Left renal cortex interstitium (tissue), 4 donors: ENCODE measurements at places on chromosomes 3 and 15. TPM values are rescaled to one million over a fixed set of nuclear protein-coding genes. Genes with fewer than 3 reads are reported as not detected.

DNA sequence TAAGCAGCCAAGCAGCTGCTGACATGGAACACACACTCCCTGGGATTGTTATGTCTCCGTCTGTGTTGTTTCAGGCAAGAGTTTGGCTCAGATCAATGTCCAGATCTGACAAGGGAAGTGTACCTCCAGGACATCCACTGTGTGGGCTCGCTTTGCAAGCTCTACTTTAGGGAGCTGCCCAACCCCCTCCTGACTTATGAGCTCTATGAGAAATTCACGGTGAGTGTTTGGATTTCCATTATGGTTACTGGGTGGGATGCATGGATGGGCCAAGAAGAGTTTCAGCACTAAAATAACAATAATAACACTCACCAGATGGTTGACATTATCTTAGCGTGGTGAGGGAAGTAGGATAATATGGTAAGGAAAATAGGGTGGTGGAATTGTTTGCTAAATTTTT is 74.1 kb downstream of the ARHGAP31 start:
- no peak for DNase-seq

- no peak for DNase-seq
Measured at GRCh38 chr3:2595486-2595885, 496.8 kb downstream of the CNTN4 start.

GRCh38 chr15:87089551-87089950 is 1009.9 kb downstream of the AGBL1 start:
- DNase-seq, result no peak

DNA sequence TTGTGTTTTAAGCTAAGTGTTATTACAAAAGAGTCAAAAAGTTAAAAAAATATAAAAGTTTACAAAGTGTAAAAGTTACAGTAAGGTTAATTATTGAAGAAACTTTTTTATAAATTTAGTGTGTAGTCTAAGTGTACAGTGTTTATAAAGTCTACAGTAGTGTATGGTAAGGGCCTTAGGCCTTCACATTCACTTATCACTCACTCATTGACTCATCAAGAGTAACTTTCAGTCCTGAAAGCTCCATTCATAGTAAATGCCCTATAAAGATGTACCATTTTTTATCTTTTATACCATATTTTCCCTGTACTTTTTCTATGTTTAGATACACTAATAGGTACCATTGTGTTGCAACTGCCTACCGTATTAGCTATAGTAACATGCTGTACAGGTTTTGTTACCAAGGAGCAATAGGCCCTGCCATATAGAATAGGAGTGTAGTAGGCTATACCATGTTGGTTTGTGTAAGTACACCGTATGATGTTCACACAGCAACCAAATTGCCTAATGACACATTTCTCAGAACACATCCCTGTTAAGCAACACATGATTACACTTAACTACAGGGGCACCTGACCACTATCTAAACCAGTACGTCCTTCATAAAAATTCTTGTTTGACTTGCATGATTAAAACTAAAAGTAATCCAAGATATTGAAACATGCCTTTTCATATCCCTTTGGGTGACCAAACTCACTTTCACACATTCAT is 17.2 kb downstream of the RAD18 start:
- DNase-seq, result no peak

DNA sequence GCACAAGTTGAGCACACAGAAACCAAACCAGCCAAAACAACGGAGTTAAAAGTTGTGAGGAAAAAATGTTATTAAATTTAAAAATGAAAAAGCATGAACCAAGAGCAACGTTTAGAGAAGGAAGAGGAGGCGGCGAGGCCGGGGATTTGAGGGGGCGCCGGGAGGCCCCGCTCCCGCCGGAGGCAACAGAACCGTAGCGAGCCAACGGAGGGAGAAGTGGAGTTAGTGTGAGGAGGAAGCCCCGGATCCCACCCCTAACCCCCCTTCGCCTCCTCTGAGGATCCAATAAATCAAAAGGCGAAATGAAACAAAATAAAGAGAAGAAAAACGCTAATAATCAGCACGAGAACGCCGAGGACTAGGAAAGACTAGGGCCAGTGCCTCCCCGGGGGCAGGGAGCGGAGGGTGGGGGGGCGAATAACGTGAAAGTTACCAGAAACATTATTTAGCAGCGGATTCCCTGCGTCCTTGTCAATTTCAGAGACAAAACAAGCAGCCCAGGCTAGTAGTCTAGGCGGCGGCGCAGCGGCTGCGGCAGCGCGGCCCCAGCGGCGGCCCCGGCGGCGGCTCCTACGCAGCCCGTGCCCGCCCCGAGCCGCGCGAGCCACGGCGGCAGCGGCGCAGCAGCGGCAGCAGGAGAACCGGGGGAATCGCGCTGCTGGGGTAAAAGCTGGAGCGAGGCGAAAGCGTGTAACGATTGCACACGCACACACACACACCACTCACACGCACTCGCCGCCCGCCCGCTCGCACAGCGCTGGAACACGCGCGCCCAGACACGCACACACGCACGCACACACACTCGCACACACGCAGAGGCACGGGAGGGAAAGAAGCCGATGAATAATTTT is 1.7 kb downstream of the MEIS2 start:
- DNase-seq, result no peak

PDCD7 gene
- 36.8 TPM for polyA plus RNA-seq

SENP8 gene
- 6.8 TPM for polyA plus RNA-seq

SERPINI2 gene
- 0.92 TPM for polyA plus RNA-seq

DNA sequence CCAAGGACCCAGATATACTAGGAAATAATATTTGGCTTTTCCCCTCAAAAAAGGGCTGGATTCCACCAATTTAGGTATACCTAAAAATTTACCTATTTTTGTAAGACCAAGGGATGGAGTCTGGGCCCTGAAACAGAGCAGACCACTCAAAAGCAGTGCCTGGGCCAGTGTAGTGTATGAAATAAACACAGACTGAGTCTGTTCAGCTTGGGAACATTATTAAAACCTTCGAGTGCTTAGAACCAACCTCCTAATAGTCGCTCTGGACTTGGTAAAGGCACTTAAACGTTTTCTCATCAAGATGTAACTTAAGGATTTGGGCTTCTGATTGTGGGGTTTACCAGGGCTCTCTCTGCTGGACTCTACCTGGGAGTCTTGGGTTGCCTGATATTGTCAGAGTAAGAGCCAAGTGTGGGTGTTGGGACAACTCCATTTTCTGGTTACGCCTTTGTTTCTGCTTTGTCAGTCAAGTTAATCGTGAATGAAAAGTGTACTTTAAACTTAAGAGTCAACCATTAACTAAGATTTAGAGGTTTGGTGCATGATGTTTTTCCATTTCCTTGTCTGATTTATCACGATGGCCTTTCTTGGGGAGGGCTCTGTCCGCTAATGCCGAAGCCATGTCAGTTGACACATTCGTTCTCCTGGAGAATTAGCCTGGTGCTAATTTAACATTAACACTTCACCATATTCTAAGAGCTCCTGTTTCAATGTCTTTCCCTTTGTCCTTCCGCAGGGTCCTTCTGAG is 221.0 kb upstream of the TPM1 start:
- DNase-seq, result no peak

ULK4 gene
- polyA plus RNA-seq, result 5.2 TPM

DNA sequence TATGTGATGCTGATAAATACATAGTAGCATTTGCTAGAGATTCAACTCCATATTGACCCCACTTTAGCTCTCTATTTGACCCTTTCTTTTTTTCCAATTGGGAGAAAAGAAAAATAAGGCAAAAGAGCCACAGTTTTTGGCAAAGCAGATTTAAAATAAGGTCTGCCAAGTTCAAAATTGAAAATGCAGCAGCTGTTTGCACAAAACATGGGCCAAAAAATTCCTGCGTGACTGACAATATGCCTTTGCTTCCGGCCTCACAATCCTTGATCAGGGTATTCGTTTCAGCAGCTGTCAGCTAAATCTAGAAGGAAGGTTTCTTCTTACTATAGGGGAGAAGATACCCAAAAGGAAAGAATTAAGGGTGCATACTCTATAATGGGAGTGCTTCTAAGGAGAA is 563.5 kb upstream of the CCDC54 start:
- DNase-seq, result no peak

- no peak for DNase-seq
Measured at GRCh38 chr3:166734734-166735133, 645.4 kb downstream of the ZBBX start.

GOLGA6D gene
- polyA plus RNA-seq, result 0.22 TPM

DNA sequence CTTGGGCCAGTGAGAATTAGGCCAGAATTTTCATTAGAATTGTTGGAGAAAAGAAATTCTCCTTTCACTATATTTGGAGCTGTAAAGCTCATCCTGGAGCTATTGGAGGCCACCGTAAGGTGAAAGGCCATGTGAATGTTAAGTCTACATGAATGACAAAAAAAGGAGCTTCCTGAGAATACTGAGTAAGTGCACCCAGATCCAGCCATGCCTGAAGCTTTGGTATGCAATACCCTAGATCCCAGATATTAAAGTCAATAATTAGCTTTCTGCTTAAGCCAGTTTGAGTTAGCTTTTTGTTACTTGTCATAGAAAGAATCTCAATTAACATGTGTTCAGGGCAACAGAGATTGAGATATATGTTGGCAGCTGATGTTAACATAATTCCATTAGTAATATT is 172.4 kb downstream of the NR1D2 start:
- no peak for DNase-seq

GRCh38 chr3:61297821-61298220 is 46.6 kb upstream of the FHIT start:
- no peak for DNase-seq
